ENCODE measurements at places on chromosomes 4 and X. TPM values are rescaled to one million over a fixed set of nuclear protein-coding genes. Genes with fewer than 3 reads are reported as not detected.

Gene DDX53
- total RNA-seq = not detected

Gene FGF5
- total RNA-seq = not detected

Gene ERCC6L
- 0.60 TPM for total RNA-seq

Gene CNOT6L
- 52.7 TPM for total RNA-seq

Gene SCD5
- total RNA-seq = 138 TPM

Gene TCP11X2
- total RNA-seq = 0.22 TPM

Gene RPA4
- total RNA-seq = 1.1 TPM

Gene CLNK
- 0.22 TPM for total RNA-seq

Gene POF1B
- 0.08 TPM for total RNA-seq

Gene KLHL4
- total RNA-seq = 11.4 TPM

Gene ARAP2
- total RNA-seq = 13.0 TPM

GRCh38 chr4:147367891-147368290 lies 113.0 kb upstream of the EDNRA start:
- H3K36me3 ChIP-seq = no peaks in the 10 kb centered on the region
- no peak for DNase-seq
- H3K27me3 ChIP-seq = no peaks in the 10 kb centered on the region
- H3K4me3 ChIP-seq = no peak overlapping the region
- peaks cover 3% of the 10 kb centered on the region for H3K4me1 ChIP-seq
- no peak overlapping the region for H3K27ac ChIP-seq

GRCh38 chrX:136768469-136769084 lies 12.2 kb downstream of the ARHGEF6 start:
- no peak overlapping the region for H3K27ac ChIP-seq
- H3K4me1 ChIP-seq = peaks cover 3% of the 10 kb centered on the region
- H3K4me3 ChIP-seq = no peak overlapping the region
- peak; percentile 44 for DNase-seq
- H3K27me3 ChIP-seq = no peaks in the 10 kb centered on the region
- H3K36me3 ChIP-seq = no peaks in the 10 kb centered on the region

DNA sequence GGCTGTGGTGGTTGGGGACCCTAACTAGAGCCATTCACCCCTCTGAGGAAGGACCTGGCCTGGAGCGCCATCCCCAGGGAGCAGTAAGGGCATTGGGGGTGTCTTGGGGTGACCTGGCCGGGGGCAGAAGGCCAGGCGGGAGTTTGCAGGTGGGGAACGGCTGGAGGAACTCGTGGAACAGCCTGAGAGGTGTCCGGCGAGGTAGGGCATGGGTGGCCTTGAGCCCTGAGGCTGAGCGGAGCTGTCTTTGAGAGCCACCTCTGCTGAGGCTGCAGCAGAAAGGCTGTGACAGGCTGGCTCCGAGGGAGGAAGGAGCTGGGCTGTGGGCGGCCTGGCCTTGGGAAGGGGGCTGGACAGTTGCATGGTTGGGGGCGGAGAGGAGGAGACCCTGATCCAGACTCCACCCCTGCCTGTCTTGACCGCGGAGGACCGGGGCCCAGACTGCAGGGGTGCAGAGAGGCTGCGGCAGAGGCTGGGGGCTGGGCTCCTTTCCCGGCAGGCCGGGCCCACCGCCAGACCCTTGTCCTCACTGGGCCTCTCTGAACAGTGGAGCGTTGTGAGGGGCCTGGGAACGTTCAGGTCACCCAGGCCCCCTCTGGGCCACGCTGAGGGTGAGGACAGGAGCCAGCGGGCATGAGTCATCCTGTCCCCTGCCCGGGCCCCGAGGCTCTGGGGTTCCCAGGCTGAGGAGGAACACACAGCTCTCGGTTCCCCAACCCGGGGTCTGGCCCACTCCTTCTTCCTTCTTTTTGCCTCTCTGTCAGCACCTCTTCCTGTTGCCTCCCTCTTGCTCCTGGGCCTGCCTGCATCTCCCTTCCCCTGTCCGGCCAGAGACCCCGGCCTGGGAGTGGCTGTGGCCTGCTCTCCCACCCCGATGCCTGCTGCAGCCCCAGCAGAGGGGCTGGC lies 8.1 kb downstream of the SH3BP2 start:
- no peaks in the 10 kb centered on the region for H3K36me3 ChIP-seq
- peak; percentile 88 for DNase-seq
- no peak overlapping the region for H3K4me3 ChIP-seq
- H3K27ac ChIP-seq = peak overlapping the region; percentile 63
- no peaks in the 10 kb centered on the region for H3K27me3 ChIP-seq
- H3K4me1 ChIP-seq = peaks cover 18% of the 10 kb centered on the region

GRCh38 chr4:164731827-164732474 lies 22.0 kb upstream of the SMIM31 start:
- no peak overlapping the region for H3K27ac ChIP-seq
- DNase-seq = peak; percentile 22
- H3K4me3 ChIP-seq = no peak overlapping the region

GRCh38 chrX:119573840-119574393 lies 446 bp upstream of the UBE2A start:
- peak overlapping the region; percentile 81 for H3K27ac ChIP-seq
- H3K4me1 ChIP-seq = no peaks in the 10 kb centered on the region
- H3K36me3 ChIP-seq = no peaks in the 10 kb centered on the region
- H3K4me3 ChIP-seq = peak overlapping the region; percentile 84
- H3K27me3 ChIP-seq = no peaks in the 10 kb centered on the region
- peak; percentile 45 for DNase-seq

- no peaks in the 10 kb centered on the region for H3K4me1 ChIP-seq
- no peak for DNase-seq
- no peak overlapping the region for H3K4me3 ChIP-seq
Measured at GRCh38 chr4:152308951-152309350, 226.9 kb downstream of the FBXW7 start.

GRCh38 chr4:144787365-144788258 lies 141.7 kb downstream of the HHIP start:
- H3K4me3 ChIP-seq = no peak overlapping the region
- DNase-seq = no peak
- H3K36me3 ChIP-seq = no peaks in the 10 kb centered on the region
- H3K27me3 ChIP-seq = no peaks in the 10 kb centered on the region
- H3K27ac ChIP-seq = no peak overlapping the region

DNA sequence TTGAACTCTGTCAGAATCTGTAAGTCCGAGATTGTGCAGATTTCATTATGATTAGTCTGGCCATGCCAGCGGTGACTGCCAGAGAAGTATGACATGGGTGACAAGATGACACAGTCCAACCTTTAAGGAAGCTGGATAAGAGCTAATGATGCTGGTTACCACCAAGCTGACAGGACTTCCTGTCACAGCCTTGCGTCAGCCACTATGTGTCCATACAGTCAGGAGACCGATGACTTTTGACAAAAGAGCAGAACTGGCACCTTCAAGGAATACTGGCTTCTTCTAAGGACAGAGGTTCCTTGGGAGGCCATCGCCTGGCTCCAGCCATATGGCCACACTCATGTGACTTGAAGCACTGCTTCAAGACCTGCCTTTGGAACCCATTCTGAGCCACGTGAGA lies 67.2 kb upstream of the TFDP3 start:
- no peaks in the 10 kb centered on the region for H3K36me3 ChIP-seq
- no peak for DNase-seq
- no peak overlapping the region for H3K27ac ChIP-seq
- H3K4me1 ChIP-seq = no peaks in the 10 kb centered on the region

DNA sequence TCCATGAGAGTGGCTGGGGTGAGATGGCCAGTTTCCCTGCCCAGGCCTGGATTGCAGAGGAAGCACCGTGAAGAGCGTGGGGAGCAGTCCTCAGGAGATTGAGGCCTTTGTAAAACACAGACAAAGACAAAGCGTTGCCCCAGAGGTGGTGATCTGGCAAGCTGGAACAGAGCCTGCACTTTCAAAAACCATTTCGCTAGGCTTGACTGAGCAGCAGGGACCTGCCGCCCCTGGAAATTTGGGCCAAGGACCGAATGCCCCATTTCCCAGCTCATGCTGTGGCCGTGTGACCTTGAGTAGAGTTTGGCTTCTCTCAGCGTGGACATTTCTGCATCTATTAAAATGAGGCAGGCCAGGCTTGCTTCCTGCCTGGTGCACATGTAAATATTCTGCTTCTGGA lies 381.4 kb downstream of the BCOR start:
- H3K4me1 ChIP-seq = no peaks in the 10 kb centered on the region
- H3K36me3 ChIP-seq = no peaks in the 10 kb centered on the region
- no peak overlapping the region for H3K4me3 ChIP-seq

DNA sequence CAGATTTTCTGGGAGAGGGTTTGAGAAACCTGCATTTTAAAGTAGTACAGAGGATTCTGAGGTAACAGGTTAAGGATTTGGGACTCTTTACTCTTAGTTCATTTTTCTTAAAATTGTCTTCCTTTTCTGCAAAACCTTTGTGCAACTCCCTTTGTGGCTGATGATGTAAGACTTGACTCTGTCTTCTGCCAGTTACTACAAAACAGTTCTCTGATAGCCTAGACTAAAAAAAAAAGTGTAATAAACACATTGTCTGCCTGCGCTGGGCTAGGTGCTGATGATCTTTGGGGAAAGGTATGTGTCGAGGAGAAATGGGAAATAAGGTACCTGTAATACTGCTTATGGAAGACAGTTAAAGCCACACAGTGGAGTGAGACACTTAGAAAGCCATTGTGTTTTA lies 28.7 kb downstream of the IL13RA1 start:
- H3K4me3 ChIP-seq = no peak overlapping the region
- H3K36me3 ChIP-seq = no peaks in the 10 kb centered on the region
- no peaks in the 10 kb centered on the region for H3K27me3 ChIP-seq
- peak overlapping the region; percentile 27 for H3K27ac ChIP-seq
- DNase-seq = no peak

GRCh38 chrX:53440101-53440500 lies 5.9 kb upstream of the HSD17B10 start:
- DNase-seq = no peak
- no peak overlapping the region for H3K4me3 ChIP-seq
- H3K4me1 ChIP-seq = peaks cover 2% of the 10 kb centered on the region
- no peaks in the 10 kb centered on the region for H3K27me3 ChIP-seq

DNA sequence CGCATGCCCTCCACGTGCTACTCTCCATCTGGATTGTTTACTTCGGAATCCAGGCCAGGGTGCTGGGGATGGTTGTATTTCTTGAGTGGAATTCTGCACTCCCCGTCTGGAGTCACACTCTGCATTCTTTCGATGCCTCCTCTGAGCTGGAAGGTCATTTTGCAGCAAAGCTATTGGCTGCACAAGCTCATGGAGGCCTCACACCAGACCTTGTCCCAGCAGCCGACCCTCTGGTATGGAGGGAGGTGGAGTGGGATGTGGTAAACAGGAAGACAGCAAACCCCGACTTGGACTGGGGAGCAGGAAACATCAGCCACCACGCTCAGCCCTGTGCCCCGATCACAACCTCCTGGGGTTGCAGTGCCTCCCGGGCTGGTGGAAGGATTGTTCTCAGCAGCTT lies 225.3 kb upstream of the LNX1 start:
- no peaks in the 10 kb centered on the region for H3K27me3 ChIP-seq
- no peak overlapping the region for H3K4me3 ChIP-seq
- H3K4me1 ChIP-seq = peaks cover 8% of the 10 kb centered on the region
- no peaks in the 10 kb centered on the region for H3K36me3 ChIP-seq

GRCh38 chr4:84099599-84099998 lies 399.5 kb downstream of the NKX6-1 start:
- no peak overlapping the region for H3K4me3 ChIP-seq
- no peaks in the 10 kb centered on the region for H3K27me3 ChIP-seq
- no peak overlapping the region for H3K27ac ChIP-seq
- no peak for DNase-seq
- no peaks in the 10 kb centered on the region for H3K36me3 ChIP-seq
- no peaks in the 10 kb centered on the region for H3K4me1 ChIP-seq

GRCh38 chr4:177281351-177281909 lies 28.2 kb upstream of the NEIL3 start:
- no peak for DNase-seq
- no peak overlapping the region for H3K4me3 ChIP-seq

DNA sequence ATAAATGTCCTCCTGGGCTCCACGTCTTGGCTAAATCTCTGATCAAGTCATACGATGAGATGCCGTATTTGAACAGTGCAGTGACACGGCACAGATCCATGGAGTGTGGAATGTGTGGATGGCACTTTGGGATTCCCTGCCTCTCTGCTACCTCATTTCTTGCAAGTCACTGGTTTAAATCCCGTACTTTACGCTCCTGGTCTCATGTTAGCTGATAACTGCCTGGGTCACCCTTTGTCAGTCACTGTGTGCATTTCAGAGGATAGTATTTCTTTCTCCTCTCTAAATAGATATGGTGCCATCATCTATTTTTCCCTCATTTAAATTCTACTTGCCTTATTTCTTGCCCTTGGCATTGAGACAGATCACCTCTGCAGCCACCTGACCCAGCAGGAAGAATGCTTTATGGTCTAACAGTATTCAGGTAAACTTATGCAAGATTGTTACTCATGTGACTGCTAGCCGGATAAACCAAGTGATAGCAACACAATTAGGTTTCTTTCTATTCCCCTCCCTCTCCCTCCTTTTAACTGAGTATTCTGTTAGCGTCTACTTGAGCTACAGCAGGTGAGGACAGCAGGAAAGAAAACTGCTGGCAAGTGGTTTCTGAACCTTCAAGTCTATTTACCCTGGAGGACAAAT lies 2.8 kb downstream of the EGF start:
- no peaks in the 10 kb centered on the region for H3K36me3 ChIP-seq
- no peak for DNase-seq
- no peak overlapping the region for H3K4me3 ChIP-seq
- H3K27me3 ChIP-seq = no peaks in the 10 kb centered on the region

GRCh38 chrX:55867708-55868107 lies 150.2 kb downstream of the RRAGB start:
- H3K4me1 ChIP-seq = no peaks in the 10 kb centered on the region
- no peaks in the 10 kb centered on the region for H3K36me3 ChIP-seq
- no peak for DNase-seq
- no peak overlapping the region for H3K4me3 ChIP-seq

DNA sequence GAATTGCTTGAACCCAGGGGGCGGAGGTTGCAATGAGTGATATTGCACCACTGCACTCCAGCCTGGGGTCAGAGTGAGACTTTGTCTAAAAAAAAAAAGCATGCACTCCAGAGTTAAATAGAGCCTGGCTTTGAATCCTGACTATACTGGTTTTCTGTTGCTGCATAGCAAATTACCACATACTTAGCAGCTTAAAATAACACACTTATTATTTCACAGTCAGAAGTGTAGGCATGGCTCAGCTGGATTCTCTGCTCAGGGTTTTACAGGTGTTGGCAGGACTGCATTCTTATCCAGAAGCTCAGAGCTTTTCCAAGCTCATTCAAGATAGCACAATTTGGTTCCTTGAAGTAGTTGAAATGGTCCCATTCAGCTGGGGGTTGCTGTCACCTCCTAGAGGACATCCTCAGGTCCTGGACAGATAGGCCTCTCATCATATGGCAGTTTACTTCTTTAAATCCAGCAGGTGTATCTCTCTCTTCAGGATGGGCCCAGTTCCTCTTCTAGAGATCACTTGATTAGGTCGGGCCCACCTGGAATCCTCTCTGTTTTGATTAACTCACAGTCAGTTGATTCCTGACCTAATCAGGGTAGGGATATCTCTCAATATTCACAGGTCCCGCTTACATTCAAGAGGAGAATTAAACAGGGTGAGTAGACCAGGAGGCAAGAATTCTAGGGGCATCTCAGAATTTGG lies 26.8 kb downstream of the DOCK11 start:
- DNase-seq = no peak
- H3K27ac ChIP-seq = no peak overlapping the region
- no peaks in the 10 kb centered on the region for H3K4me1 ChIP-seq
- no peaks in the 10 kb centered on the region for H3K36me3 ChIP-seq
- no peaks in the 10 kb centered on the region for H3K27me3 ChIP-seq
